ENCODE measurements at places on chromosomes 4 and X. TPM values are rescaled to one million over a fixed set of nuclear protein-coding genes. Genes with fewer than 3 reads are reported as not detected.

Gene CCDC120
- total RNA-seq, result 4.2 TPM

Gene NR0B1
- total RNA-seq, result not detected

Gene KLHL4
- not detected for total RNA-seq

Gene KCNE5
- 0.46 TPM for total RNA-seq

Gene TMEM47
- 0.08 TPM for total RNA-seq

Gene STPG2
- total RNA-seq, result not detected

Gene FREM3
- total RNA-seq, result not detected

Gene ANK2
- 0.27 TPM for total RNA-seq

Gene SULT1B1
- 0.05 TPM for total RNA-seq

Gene SUPT20HL1
- not detected for total RNA-seq

Gene HSFX4
- not detected for total RNA-seq

Gene CNGA1
- total RNA-seq, result 0.33 TPM

Gene TXK
- 2.4 TPM for total RNA-seq

Gene VEGFD
- not detected for total RNA-seq

Gene MGST2
- total RNA-seq, result 2.2 TPM

Gene SLC6A8
- total RNA-seq, result 1.1 TPM

Gene CYBB
- total RNA-seq, result 1.2 TPM

Gene NUDT9
- total RNA-seq, result 15.9 TPM

Gene VEGFC
- 0.11 TPM for total RNA-seq

Gene YY2
- total RNA-seq, result 0.92 TPM

Gene CT45A3
- not detected for total RNA-seq

Gene GAGE2A
- total RNA-seq, result 0.48 TPM

Gene SPANXN3
- total RNA-seq, result not detected

Gene ASB12
- total RNA-seq, result not detected

Gene NDP
- total RNA-seq, result not detected

Gene FAM156A
- total RNA-seq, result 23.5 TPM

Gene FAM53A
- 1.3 TPM for total RNA-seq

Gene SLIT2
- total RNA-seq, result 0.11 TPM

Gene PLAC1
- total RNA-seq, result not detected

Gene PDK3
- total RNA-seq, result 12.5 TPM

Gene ATOH1
- total RNA-seq, result not detected

Gene USP17L28
- total RNA-seq, result not detected

Gene MEPE
- total RNA-seq, result not detected

Gene TMEM144
- not detected for total RNA-seq

Gene USP9X
- 35.9 TPM for total RNA-seq

Gene MYOZ2
- total RNA-seq, result not detected

Gene RBBP7
- 115 TPM for total RNA-seq

Gene PRSS12
- not detected for total RNA-seq

Gene SATL1
- not detected for total RNA-seq

Gene ANXA5
- 59.4 TPM for total RNA-seq

Gene PWWP3B
- total RNA-seq, result 0.05 TPM

Gene GLA
- total RNA-seq, result 49.6 TPM

Gene RHOXF1
- not detected for total RNA-seq

All from activated T-cell treated with anti-CD3 and anti-CD28 coated beads, Interleukin-2, amount 50 U/mL, for 4 hours (primary cell).